ENCODE measurements at places on chromosomes 3 and 15. TPM values are rescaled to one million over a fixed set of nuclear protein-coding genes. Genes with fewer than 3 reads are reported as not detected.
A peak's percentile ranks its signal among the peaks of the same experiment; 100 is the strongest.

GRCh38 chr3:179302111-179302510, 20.7 kb upstream of the ZNF639 start:
- no peaks in the 10 kb centered on the region for H3K27me3 ChIP-seq
- no peak overlapping the region for H3K27ac ChIP-seq
- H3K4me3 ChIP-seq = no peak overlapping the region
- no peaks in the 10 kb centered on the region for H3K4me1 ChIP-seq
- no peak for DNase-seq

- no peak overlapping the region for H3K27ac ChIP-seq
- H3K4me3 ChIP-seq = no peak overlapping the region
- H3K36me3 ChIP-seq = no peaks in the 10 kb centered on the region
- no peaks in the 10 kb centered on the region for H3K27me3 ChIP-seq
Measured at GRCh38 chr15:95557226-95558046, 773.1 kb upstream of the NR2F2 start.

- H3K4me1 ChIP-seq = no peaks in the 10 kb centered on the region
- no peak for DNase-seq
- H3K36me3 ChIP-seq = no peaks in the 10 kb centered on the region
- no peaks in the 10 kb centered on the region for H3K27me3 ChIP-seq
- H3K4me3 ChIP-seq = no peak overlapping the region
Measured at GRCh38 chr3:105634708-105635107, 234.1 kb downstream of the CBLB start.

GRCh38 chr15:40443255-40443654, 2.5 kb downstream of the BAHD1 start:
- no peaks in the 10 kb centered on the region for H3K36me3 ChIP-seq
- no peaks in the 10 kb centered on the region for H3K27me3 ChIP-seq
- no peak overlapping the region for H3K27ac ChIP-seq
- no peak for DNase-seq
- H3K4me1 ChIP-seq = peaks cover 10% of the 10 kb centered on the region

GRCh38 chr15:63135804-63136203, 14.1 kb downstream of the LACTB start:
- H3K4me1 ChIP-seq = no peaks in the 10 kb centered on the region
- peak overlapping the region; percentile 13 for H3K27ac ChIP-seq
- H3K36me3 ChIP-seq = no peaks in the 10 kb centered on the region

GRCh38 chr15:69253156-69253555, 45.6 kb upstream of the PAQR5 start:
- no peaks in the 10 kb centered on the region for H3K36me3 ChIP-seq
- H3K27ac ChIP-seq = peak overlapping the region; percentile 60
- no peak overlapping the region for H3K4me3 ChIP-seq
- no peak for DNase-seq
- H3K4me1 ChIP-seq = no peaks in the 10 kb centered on the region

GRCh38 chr15:56948764-56949101, 30.3 kb downstream of the TCF12 start:
- no peaks in the 10 kb centered on the region for H3K27me3 ChIP-seq
- no peak overlapping the region for H3K4me3 ChIP-seq
- H3K36me3 ChIP-seq = no peaks in the 10 kb centered on the region
- no peak for DNase-seq
- peak overlapping the region; percentile 51 for H3K27ac ChIP-seq
- H3K4me1 ChIP-seq = no peaks in the 10 kb centered on the region

DNA sequence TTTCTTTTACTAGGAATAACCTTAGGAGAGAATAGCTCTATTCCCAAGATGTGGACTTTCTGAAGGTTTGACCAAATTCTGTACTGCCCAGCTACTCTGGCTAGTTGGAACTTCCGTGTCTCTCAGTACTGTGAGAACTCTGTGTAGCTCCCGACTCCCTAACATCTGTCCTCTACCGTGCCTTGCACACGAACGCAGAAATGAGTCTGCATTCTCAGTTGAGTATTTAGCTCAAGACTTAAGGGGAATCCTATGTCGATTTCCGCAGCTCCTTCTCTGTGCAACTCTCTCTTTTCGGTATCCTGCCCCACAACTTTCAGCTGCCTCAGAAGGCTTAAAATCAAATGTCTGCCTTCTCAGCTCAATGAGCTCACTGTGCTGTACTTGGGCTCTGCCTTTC, 86.7 kb upstream of the EPHB3 start:
- no peak for DNase-seq
- H3K4me1 ChIP-seq = no peaks in the 10 kb centered on the region
- H3K27me3 ChIP-seq = no peaks in the 10 kb centered on the region
- no peaks in the 10 kb centered on the region for H3K36me3 ChIP-seq

DNA sequence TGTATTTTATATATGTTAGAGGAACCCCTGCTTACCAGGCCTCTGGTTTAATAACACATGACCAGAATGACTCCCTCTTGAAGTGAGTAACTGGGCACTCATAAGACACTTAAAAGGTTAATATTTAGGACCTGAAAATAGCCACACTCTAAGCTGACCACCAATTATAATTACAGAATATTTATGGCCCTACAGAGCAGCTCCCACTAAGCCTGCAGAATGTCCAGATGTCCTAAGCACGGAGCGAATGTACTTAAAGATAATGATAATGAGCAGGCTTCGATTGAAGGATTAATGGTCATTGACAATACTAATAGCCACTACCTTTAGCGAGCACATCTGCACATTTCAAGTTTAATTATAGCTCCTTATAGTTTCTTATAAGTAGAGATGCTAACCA, 22.8 kb upstream of the KCTD6 start:
- DNase-seq = no peak
- no peaks in the 10 kb centered on the region for H3K36me3 ChIP-seq
- H3K27ac ChIP-seq = no peak overlapping the region

DNA sequence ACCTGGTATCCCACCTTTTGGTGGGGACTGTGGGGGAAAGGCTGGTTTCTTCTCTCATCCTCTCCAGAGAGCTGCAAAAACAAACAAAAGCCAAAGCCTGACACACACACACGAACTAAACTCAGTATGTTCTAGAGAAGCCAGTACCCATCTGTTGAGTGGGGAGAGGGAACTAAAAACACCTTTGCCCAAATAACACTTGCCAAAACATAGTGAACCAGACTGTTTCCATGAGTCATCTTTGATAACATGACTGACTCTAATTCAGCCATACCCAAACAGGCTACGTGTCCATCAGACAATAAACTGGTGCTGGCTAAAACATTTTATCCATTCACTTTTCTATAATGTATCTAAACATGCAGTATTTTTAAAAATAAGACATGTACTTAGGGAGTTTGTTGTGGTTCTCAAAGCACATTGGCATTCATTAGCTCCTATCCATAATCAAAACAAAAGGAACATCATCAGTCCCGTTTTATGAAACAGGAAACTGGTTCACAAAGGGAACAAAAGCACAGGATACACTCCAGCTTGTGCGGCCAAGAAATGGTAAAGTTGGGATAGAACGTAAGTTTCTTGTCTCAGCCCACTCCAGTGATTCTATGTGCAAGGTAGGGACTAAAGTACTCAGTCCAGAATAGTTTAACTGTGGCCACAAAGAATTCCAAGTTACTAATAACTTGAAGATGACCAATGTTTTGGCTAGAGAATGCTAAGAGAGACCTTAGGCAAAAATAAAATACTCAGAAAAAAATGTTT, 16.1 kb downstream of the LYSMD2 start:
- H3K4me3 ChIP-seq = no peak overlapping the region
- no peak overlapping the region for H3K27ac ChIP-seq
- H3K27me3 ChIP-seq = no peaks in the 10 kb centered on the region
- H3K4me1 ChIP-seq = no peaks in the 10 kb centered on the region
- no peaks in the 10 kb centered on the region for H3K36me3 ChIP-seq
- DNase-seq = no peak

GRCh38 chr3:108897883-108898282, 55.8 kb downstream of the GUCA1C start:
- no peaks in the 10 kb centered on the region for H3K4me1 ChIP-seq
- DNase-seq = no peak
- H3K27ac ChIP-seq = no peak overlapping the region
- no peaks in the 10 kb centered on the region for H3K36me3 ChIP-seq
- H3K27me3 ChIP-seq = no peaks in the 10 kb centered on the region

DNA sequence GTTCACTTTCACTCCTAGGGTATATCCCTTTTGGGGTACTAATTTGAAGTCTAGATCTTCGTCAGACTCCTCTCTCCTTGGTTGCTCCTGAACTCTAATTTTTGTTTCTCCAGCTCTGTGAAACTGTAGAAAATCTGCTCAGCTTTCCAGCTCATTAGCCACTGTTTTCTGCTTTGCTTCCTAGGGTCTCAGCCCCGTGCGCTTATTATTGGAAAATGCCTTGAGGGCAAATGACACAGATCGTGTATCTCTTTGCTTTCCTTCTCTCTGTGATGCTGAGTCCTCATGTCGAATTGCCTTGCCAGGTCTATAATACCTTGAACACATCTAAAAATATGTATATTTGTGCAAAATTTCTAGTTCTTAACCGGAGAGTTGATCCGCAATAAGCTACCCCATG, 731.1 kb downstream of the EDEM1 start:
- H3K27me3 ChIP-seq = no peaks in the 10 kb centered on the region
- no peaks in the 10 kb centered on the region for H3K4me1 ChIP-seq
- no peak overlapping the region for H3K27ac ChIP-seq
- H3K36me3 ChIP-seq = no peaks in the 10 kb centered on the region

GRCh38 chr3:194077602-194078001, 58.3 kb upstream of the HES1 start:
- no peak for DNase-seq
- no peak overlapping the region for H3K27ac ChIP-seq
- no peaks in the 10 kb centered on the region for H3K4me1 ChIP-seq
- H3K27me3 ChIP-seq = no peaks in the 10 kb centered on the region

- H3K27me3 ChIP-seq = no peaks in the 10 kb centered on the region
- H3K4me1 ChIP-seq = no peaks in the 10 kb centered on the region
- no peaks in the 10 kb centered on the region for H3K36me3 ChIP-seq
- peak overlapping the region; percentile 56 for H3K27ac ChIP-seq
- no peak for DNase-seq
- H3K4me3 ChIP-seq = no peak overlapping the region
Measured at GRCh38 chr15:40825661-40826422, 2.7 kb downstream of the PPP1R14D start.

- no peaks in the 10 kb centered on the region for H3K27me3 ChIP-seq
- peaks cover 3% of the 10 kb centered on the region for H3K4me1 ChIP-seq
- DNase-seq = no peak
Measured at GRCh38 chr15:99702895-99703602, 30.2 kb downstream of the LYSMD4 start.

DNA sequence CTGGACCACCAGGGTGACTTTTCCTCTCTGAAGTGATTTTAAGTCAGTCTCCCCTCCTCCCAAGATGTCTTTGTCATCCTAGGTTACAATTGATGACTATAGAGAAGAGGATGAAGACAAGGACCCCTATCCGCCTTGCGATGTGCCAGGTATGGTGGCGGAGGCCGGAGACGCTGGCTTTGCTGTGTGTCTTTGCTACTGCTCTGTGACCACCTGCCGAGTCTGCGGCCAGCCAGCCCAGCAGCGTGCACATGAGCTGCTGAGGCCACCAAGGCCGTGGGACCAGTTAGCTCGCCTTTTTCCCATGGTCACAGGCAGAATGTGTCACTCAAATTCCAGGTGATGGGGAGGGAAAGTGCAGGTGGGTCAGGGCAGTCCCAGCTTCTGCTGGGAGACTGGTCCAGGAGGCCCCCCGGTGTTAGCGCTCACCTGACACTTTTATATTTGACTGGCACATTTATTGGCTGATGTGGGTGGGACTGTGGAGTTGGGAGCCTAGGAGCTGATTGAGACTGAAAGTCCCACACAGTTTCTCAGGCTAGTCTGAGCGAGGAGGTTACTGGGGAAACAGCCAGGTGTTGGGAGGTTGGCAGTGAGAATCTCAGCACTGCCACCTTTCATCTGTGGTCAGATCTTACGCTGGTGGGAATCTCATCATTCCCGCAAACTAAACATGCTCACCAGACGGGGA, 114.1 kb downstream of the CHDH start:
- H3K4me3 ChIP-seq = no peak overlapping the region
- H3K36me3 ChIP-seq = no peaks in the 10 kb centered on the region
- no peak for DNase-seq
- H3K4me1 ChIP-seq = no peaks in the 10 kb centered on the region

DNA sequence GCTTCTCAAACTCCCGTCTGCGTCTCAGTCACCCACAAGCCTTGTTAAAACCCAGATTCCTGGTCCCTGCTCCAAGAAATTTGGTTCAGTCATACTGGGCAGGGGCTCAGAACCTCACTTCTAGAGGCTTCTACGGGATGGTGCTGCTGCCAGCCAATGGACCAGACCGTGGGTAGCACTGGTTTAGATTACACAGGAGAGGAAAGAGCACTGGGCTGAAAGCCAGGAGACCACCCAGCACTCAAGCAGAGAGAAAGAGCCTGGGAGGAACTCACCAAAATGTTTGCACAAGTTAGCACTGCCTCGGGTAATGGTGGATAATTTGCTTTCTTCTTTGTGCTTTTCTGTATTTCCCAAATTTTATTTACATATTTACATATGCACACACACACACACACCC, 46.9 kb upstream of the MUC13 start:
- no peak overlapping the region for H3K4me3 ChIP-seq
- no peak for DNase-seq
- H3K27ac ChIP-seq = no peak overlapping the region
- no peaks in the 10 kb centered on the region for H3K27me3 ChIP-seq
- no peaks in the 10 kb centered on the region for H3K4me1 ChIP-seq

DNA sequence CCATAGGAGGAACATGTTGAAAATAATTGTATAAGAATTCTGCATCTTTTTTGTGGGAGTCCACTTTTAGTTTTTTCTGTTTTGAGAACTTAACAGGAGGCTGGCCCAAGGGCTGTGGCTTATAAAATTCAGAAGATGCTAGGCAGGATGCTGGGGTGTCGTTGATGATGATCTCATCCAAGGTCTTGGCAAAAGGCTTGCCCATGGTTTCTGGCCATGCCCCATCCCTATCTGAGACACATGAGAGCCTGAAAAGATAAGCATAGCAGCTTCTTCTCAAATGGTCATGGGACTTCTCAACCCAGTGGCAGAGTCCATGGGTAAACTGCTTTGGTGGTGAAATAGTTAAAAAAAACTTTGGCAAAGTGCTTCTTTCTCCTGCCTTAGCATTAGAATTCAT, 35.2 kb downstream of the CMSS1 start:
- no peak for DNase-seq
- H3K27me3 ChIP-seq = no peaks in the 10 kb centered on the region
- H3K4me1 ChIP-seq = no peaks in the 10 kb centered on the region
- H3K4me3 ChIP-seq = no peak overlapping the region
- no peak overlapping the region for H3K27ac ChIP-seq
- H3K36me3 ChIP-seq = no peaks in the 10 kb centered on the region

- H3K36me3 ChIP-seq = peaks cover 3% of the 10 kb centered on the region
- no peak overlapping the region for H3K27ac ChIP-seq
- no peaks in the 10 kb centered on the region for H3K4me1 ChIP-seq
- H3K27me3 ChIP-seq = no peaks in the 10 kb centered on the region
Measured at GRCh38 chr3:17964108-17964507, 221.7 kb upstream of the TBC1D5 start.

GRCh38 chr3:169818316-169818715, 5.6 kb upstream of the LRRC34 start:
- H3K27ac ChIP-seq = no peak overlapping the region
- no peak overlapping the region for H3K4me3 ChIP-seq
- DNase-seq = no peak

The ABHD17C gene
- 5.2 TPM for total RNA-seq

The C3orf85 gene
- not detected for total RNA-seq

The GOLGA8J gene
- 0.44 TPM for total RNA-seq

The DUOX1 gene
- total RNA-seq = 1.6 TPM

The PRR20G gene
- not detected for total RNA-seq

The TUBGCP4 gene
- total RNA-seq = 12.2 TPM

The KBTBD13 gene
- total RNA-seq = not detected

The KLHL40 gene
- total RNA-seq = not detected

The SNURF gene
- 12.1 TPM for total RNA-seq

The ITIH1 gene
- 0.32 TPM for total RNA-seq

All from breast epithelium (tissue), 4 donors.